Thymus (tissue), 14 donors: ENCODE measurements at places on chromosomes 2 and 18.

DNA sequence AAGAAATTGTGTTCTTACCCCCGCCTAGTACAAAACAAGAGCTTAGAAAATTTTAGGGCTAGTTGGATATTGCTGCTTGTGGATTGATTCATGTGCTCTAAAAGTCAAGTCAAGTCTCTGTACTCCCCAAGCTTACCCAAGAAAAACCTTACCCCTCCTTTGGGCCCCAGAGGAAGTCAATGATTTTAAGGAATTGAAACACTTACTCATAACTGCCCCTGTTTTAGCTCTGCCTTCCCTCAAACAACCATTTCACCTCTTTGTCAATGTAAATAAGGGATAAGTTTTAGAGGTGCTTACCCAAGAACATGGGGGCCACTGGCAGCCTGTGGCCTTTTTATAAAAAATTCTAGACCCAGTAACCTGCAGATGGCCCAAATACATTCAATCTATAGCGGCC lies 136.6 kb upstream of the RMP24 start:
- DNase-seq: no peak

DNA sequence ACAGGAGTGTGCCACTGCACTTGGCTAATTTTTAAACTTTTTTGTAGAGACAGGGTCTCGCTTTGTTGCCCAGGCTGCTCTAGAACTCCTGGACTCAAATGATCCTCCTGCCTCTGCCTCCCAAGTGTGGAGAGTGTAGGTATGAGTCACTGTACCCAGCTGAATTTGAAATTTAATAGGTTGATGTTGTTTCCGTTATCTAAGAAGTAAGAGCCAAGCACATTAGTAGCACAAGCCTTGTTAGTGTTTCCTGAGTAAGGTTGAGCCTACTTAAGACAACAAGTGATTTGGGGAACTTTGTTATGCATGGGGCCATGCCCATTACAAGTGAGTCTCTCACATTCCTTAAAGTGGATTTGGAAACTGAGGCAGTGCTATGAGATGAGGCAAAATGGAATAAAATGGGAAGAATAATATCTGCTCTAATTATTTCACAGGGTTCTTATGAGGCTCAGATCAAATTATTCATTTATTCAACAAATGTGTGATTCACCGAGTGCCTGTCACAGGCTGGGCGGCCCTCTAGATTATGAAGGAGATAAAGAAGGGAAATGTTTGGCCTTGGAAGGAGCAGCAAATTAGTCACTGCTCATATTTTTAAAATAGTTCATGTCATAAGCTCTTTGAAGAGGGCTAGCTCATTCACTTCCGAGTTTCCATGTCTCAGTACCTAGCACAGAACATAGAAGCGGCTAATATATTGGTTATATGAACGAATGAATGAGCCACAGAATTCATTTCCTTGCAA lies 217.2 kb downstream of the LDLRAD4 start:
- no peak for DNase-seq

DNA sequence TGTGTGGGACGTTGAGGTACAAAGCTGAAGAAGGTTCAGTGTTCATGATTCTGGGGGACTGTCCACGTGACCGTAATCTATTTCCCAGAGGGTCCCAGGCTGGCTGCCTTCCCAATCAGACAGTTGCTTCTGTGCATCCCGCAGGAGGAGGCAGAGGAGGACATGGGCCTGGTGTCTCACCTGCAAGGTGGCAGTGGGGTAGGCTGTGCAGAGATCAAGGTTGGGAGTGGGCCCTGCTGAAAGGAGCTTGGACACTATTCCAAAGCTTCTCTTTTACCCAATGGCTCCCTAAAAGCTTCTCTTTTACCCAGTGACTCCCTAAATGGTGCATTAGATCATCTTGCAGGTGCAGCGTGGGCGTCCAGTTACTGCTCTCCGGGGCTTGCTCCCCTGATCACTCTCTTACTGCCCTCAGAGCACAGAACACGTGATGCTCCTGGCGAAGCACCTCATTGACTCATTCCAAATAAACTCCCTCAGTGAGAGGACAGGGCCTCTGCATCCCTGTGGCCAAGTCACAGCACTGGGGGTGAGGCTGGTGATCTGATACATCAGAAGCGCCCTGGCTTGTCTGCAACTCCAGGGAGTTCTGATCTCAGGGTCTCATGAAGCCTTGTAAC lies 41.5 kb downstream of the RNF144A start:
- DNase-seq: no peak

DNA sequence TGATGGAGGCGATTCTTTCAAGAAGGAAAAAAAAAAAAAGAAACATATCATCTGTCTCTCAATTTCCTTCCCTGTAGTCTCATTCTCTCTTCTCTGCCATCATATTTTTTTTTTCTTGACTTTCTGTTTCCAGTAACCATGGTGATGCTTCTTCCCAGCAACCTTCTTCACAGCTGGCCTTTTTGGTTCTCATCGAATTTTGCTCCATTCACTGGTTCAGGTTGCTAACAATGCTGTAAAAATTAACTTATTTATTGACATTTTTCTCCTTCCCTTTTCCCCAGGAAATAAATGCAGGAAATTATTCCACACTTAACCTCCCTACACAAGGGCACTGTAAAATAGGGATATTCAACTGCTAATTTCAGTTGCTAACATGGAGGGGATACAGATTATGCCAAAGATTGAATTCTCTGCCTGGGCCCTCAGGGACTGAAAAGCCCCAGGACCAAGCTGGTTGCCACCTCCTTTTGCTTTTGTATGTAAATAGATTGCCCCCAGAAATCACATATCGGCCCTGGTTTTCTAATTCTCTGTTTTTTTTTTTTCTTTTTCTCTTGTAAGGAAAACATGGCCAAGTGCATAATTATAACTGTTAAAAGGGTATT lies 154.7 kb downstream of the MAP2 start:
- no peak for DNase-seq

- DNase-seq: no peak
Observed at GRCh38 chr2:197799068-197799467, 5.3 kb upstream of the PLCL1 start.

- DNase-seq: no peak
Observed at GRCh38 chr2:240024766-240025165, 376 bp downstream of the NDUFA10 start.

DNA sequence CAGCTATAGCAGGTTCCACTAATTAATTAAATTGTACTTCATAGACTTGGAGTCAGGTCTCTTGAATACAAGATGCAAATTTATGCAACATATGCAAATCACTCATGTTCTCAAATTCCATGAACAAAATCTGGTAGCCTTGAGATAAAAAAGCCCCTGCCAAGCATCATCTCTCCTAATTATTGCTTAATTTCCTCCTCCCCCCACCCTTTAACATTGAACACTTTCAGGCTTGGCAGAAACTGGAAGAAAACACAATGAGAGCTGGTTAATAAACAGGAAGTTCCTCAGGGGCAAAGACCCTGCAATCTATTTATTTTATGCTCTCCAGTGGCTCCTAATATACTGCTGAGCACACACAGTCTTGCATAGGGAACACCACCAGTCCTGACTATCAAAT lies 35.6 kb upstream of the ACVR1 start:
- DNase-seq: no peak

- no peak for DNase-seq
Observed at GRCh38 chr2:56754627-56755026, 570.8 kb downstream of the CCDC85A start.

- no peak for DNase-seq
Observed at GRCh38 chr2:112831513-112831845, 5.1 kb downstream of the IL1B start.
